ENCODE measurements at places on chromosomes 16 and 17.

DNA sequence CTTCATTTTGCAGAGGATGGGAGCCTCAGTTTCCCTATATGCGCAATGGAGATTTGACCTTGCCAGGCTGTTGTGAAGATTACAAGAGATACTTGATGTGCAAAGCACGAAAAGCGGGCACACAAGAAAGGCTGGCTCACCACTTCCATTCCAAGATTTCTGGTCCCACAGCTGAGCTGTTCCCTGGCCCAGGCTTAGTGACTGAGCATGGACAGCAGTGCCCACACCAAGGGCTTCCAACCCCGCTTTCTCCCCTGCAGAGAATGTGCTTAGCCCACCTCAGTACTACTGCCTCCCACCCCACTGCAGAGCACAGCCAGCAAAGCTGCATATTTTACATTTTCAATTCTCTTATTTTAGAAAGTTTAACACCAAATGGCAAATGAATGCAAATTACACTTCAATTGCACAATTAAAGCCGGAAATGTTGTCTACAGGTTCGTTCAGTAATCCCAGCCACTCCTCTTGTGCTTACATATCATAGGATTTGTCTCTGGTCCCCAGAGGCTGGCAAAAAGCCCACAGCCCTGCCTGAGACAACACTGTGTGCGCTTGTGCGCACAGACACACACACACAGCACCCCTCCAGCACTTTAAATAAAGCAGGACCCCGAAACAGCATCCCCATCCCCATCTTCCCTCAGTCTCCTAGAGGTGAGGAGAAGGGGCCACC lies 51.8 kb downstream of the VAC14 start:
- no peak for DNase-seq

DNA sequence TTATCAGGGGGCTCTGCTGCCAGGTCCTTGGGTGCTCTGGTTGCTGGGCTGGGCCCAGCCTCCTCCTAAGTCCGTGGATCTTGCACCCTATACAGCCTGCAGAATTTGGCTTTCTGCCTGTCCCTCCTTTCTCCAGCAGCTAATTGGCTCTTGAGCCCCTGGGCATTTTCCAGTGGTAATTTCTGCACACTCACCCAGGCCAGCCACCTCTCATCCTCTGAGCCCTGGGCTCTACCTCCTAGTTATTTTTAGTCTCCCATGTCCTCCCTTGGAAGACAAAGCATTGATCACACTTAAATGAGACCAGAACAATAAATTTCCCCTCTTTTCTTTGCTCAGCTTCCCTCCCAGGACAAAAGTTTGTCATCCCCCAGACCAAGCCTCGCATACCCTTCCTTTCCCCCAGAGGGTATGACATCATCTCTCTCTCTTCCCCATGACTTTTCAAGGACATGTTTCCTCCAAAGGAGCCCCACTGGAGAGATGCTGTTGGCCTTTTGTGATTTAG lies 38.1 kb downstream of the C17orf75 start:
- DNase-seq = no peak

- no peak for DNase-seq
These were observed 542.1 kb downstream of the XYLT1 start for GRCh38 chr16:16928532-16929109.

- DNase-seq = no peak
These were observed 164.4 kb upstream of the TBX2 start for GRCh38 chr17:61235001-61235826.

GRCh38 chr17:31072186-31072585 lies 22.6 kb upstream of the NF1 start:
- DNase-seq = no peak

DNA sequence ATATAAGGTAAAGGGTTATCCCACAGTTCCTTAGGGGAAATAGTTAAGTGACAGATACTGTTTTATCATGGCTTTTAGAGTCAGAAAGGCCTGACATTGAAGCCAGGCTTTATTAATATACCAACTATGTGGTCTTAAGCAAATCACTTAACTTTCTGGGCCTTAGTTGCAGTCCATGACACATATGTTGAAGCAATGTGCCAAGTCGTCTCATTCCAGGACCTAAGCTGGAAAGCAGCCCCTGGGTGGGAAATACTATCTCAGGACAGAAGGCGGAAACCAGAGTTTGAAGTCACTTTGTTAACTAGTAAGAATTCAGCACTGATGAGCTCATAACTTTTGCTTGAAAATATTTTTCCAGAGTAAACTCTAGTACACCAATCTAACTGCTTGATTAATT lies 80.0 kb downstream of the USP32 start:
- DNase-seq = no peak

DNA sequence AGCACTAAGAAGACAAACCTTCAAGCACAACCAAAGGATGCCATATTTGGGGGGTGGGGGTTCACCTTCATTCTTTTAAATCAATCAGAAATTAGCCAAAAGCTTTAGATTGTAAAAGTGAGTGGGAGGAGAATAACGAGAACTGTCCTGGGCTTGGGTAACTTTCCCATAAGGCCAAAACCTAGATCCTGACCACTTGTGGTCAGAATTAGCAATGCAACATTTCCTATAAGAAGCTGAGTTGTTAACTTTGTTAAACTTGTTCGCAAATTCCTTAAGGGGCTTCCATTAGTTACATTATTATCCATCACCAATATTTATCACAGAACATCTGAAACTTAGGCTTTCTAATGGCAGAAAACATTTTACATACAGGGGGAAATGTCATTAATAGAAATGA lies 25.1 kb downstream of the STAT5B start:
- DNase-seq = no peak

GRCh38 chr16:31458073-31458843 lies 1.0 kb upstream of the ARMC5 start:
- DNase-seq = no peak

GRCh38 chr17:10116753-10117420 lies 81.5 kb downstream of the GAS7 start:
- DNase-seq = no peak

DNA sequence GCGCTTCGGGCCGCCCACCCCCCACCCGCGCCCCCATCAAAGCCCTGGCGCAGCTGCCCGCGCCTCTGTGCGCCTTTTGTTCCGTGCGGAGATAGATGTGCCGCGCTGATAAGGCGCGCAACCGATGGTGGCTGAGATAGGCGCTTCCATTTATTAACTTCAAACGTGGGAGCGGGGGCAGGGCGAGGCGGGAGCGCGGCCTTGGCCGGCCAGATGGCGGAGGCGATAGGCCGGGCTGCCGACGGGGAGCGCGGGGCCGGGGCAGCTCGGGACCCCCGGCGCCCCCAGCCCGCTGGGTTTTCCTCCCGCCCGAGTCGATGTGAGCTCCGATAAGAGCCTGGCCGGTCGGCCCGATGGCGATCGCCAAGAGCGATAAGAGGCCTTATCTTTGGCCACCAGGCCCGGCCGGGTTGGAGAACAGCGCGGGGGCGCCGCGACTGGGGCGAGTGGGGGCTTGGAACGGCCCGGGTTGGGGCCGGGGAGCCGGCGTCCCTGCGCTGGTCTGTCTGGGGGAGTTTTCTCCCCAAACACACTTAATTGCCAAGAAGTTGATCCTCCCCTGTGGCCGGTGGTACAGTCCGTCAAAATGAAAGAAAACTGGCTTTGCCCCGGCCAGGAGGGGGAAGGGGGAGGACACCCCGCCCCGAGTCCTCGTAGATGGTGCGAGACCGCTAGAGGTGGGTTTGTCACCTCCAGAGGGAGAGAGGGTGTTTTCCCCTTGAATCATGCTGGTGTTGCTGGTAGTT lies 2.7 kb downstream of the ZFPM1 start:
- DNase-seq = no peak

GRCh38 chr17:62478424-62478879 lies at the start of gene TLK2:
TLK2 (plus strand) TSS chr17:62478825; CDS start chr17:62481126, 2,301 bp downstream.
- no peak for DNase-seq

DNA sequence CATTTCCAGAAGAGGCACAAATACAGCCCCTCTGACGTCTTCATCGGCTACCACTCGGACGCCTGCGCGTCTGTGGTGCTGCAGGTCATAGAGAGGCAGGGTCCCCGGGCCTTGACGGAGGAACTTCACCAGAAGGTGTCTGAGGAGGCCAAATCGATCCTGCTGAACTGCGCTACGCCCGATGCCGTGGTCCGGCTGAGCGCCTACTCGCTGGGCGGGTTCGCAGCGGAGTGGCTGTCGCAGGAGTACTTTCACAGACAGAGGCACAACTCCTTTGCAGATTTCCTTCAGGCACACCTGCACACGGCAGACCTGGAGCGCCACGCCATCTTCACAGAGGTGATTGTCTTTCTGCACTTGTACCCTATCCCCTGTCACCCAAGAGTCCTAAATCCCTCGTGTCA lies 67.0 kb upstream of the ENDOV start:
- no peak for DNase-seq

GRCh38 chr17:18038149-18038850 lies 668 bp downstream of the ATPAF2 start:
- DNase-seq = no peak

DNA sequence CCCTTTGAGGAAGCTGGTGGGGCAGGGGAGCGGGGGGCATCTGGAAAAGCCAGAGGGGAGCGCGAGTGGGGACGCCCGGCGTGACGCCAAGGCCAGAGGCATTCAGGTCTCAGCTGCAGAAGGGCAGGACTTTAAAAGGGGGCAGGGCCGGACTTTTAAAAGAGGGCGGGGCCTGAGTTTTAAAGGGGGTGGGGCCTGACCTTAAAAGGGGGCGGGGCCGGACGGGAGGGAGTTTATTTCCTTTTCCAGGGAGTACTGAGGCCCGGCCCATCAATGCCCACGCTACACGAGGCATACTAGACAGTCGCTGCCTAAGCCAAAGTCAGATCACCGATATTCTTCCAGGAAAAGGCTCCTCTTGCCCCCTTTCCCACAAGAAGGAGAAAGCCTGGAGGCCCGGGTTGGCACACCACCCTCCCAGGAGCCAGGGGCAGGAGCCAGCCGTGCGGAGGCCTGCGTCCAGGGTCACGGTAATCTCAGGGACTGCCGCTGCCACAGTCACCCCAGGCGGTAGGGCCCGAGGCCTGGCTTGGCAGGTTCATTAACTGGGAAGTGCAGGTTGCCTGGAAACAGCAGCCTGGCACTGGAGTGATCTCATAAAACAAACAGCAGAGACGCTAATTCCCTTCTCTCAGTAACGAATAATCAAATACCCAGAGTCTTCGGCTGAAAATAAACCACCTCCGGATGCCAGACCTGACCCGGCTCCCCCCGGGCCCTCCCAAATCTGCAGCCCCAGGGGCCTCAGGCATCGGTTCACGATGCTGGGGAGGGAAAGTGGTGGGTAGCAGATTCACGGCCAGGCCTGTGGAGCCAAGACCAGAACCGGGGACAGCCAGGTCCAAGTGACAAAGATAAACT lies 90.7 kb downstream of the TIMM22 start:
- DNase-seq = no peak

GRCh38 chr16:73064212-73064993 lies 16.5 kb upstream of the ZFHX3 start:
- no peak for DNase-seq

GRCh38 chr16:918068-918467 lies 52.7 kb downstream of the LMF1 start:
- no peak for DNase-seq

DNA sequence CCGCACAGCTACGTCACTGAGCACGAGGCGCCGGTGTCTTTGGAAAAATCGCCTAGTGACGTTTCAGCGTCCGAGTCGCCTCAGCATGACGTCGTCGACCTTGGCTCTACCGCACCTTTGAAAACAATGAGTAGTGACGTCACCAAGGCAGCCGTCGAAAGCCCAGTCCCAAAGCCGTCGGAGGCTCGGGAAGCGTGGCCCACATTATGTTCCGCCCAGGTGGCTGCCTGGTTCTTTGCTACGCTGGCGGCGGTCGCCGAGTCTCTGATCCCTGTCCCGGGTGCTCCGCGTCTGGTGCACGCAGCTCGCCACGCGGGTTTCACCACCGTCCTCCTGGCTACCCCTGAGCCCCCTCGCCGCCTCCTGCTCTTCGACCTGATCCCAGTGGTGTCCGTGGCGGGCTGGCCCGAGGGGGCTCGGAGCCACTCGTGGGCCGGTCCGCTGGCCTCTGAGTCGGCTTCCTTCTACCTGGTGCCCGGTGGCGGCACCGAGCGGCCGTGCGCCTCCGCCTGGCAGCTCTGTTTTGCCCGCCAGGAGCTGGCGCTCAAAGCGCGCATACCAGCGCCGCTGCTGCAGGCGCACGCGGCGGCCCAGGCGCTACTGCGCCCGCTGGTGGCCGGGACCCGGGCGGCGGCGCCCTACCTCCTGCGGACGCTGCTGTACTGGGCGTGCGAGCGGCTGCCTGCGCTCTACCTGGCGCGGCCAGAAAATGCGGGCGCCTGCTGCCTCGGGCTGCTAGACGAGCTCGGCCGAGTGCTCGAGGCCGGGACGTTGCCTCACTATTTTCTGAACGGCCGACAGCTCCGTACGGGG lies 1.5 kb downstream of the TMEM102 start:
- DNase-seq = no peak

GRCh38 chr17:16391451-16391850 lies 10.6 kb downstream of the UBB start:
- no peak for DNase-seq

DNA sequence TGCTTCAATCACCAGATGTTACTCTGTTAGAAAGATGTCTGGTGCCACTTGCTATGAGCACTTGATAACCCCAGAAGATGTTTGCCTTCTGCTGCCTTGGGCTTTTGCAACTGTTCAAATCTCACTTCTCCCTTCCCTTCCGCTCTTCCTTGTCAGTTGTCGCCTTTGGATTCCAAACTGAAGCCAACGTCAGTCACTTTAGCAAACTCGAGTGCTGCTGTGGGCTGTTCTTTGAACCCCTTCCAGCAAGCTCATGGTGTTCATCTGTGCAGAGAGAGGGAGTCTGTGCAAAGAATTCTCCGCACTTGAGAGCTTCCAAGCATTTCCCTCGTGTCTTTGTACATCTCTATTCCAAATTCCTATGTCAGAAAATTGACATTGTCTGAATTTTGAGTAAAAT lies 879.4 kb downstream of the CDH11 start:
- no peak for DNase-seq

GRCh38 chr16:86505899-86506864 lies 4.1 kb upstream of the FOXF1 start:
- DNase-seq = no peak

DNA sequence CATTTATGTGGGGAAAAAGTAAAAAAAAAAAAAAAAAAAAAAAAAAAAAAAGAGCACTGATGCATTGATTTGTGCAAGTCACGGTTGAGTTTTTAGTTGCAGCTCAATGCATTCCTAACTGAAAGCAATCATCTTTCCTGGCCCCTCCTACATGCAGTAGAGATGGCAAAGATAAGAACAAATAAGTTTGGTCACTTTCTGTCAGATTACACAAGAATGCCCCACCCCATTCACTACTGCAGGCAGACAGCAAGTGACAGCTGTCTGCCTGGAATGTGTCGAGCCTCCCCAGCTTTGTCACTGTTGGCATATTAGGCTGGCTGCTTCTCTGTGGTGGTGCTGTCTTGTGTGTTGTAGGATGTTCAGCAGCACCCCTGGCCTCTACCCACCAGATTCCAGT lies 243.5 kb downstream of the FOXL1 start:
- DNase-seq = no peak

DNA sequence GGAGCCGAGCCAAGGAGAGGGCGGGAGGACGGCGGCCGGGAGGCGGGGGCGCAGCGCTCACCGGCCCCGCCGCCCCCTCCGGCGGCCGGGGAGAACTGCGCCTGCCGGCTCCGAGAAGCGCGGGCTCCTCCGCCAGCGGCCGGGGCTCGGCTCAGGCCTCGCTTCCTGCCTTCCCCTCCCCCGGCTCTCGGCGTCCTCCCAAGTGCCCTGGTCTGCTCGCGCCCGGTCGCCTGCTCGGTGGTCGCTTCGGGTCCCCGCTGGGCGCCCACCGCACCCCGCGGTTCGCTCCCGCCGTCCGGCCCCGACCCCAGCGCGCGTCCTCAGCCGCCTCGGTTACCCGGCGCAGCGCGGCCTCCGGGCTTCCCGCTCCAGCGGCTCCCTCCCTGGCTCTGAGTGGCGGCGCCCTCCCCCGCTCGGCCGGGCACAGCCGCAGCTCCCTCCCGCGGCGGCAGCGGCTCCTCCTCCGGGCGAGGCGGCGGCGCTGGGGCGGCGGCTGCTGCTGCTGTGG lies 313 bp downstream of the UBTF start:
- DNase-seq = no peak

All from vagina (tissue), 2 donors.